Germinal center (tissue), 1 donor: ENCODE measurements at places on chromosomes 6 and 20.

DNA sequence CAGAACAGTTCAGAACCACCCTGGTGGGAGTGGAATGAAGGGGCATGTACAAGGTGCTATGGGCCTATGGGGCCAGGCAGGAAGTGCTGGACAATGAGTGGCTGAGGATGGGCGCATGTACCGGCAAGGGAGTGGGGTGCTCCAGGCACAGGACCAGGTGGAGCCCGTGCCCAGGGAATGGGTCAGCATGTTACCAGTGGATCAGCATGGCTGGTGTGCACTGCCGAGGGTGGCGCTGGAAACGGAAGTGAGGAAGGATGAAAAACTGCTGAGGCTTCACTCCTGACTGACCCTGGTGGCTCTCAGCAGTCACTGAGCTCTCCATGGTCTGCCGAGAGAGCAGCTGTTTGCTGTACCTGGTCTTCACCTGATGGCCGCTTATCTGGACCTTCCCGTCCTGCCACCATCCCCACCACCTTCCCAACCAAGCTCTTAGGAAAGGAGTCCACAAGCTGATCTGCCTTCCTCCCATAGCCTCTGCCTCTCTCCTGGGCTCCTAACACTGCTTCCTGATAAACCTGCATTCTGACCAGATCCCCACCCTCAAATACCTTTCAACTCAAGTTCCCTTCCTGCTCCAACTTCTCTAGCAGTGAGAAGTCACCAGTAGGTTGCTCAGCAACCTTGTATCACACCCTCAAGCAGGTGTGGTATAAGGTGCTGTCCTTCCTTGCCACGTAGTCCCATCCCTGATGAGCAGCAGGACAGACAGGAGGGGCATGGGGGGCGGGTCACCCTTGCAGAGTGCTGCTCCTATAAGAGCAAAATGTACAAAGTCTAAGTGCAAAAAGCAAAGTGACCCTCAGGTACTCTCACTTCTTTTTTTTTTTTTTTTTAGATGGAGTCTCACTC lies 7.1 kb downstream of the UQCC2 start:
- no peak for DNase-seq

GRCh38 chr6:44430326-44430725 lies 42.8 kb downstream of the CDC5L start:
- DNase-seq, result no peak

- no peak for DNase-seq
Observed at GRCh38 chr6:163490826-163491577, 76.5 kb downstream of the QKI start.

GRCh38 chr20:35598476-35598875 lies 17.2 kb upstream of the SPAG4 start:
- no peak for DNase-seq
